ENCODE measurements at places on chromosomes 12 and 14. TPM values are rescaled to one million over a fixed set of nuclear protein-coding genes. Genes with fewer than 3 reads are reported as not detected.

The LRTM2 gene
- not detected for total RNA-seq

The TMEM119 gene
- 43.8 TPM for total RNA-seq

The HEBP1 gene
- 86.2 TPM for total RNA-seq

The PPFIA2 gene
- 1.4 TPM for total RNA-seq

The PRR4 gene
- 1.7 TPM for total RNA-seq

The PFKM gene
- total RNA-seq = 41.8 TPM

The TPPP2 gene
- total RNA-seq = not detected

The NYNRIN gene
- 16.6 TPM for total RNA-seq

The GOLGA5 gene
- total RNA-seq = 31.4 TPM

The KRT85 gene
- not detected for total RNA-seq
